ENCODE measurements at places on chromosomes 12 and 14.

DNA sequence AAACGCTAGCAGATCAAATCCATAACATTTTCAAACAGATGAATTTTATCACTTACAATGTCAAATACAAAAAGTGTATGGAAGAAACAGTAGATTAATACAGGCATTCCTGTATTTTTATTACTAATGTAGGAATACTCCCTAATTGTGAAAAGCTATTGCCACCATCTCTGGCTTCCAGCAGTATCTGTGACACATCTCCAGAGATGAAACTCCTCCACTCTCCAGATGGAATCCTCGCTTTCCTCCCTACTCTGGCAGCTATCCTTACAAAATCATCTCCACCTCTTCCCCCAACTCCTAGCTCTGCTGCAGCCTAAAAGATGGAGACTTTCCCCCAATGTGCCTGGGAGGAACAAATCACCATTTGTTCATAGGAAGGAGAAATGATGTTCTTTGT lies 211.4 kb downstream of the SSPN start:
- no peak for DNase-seq

DNA sequence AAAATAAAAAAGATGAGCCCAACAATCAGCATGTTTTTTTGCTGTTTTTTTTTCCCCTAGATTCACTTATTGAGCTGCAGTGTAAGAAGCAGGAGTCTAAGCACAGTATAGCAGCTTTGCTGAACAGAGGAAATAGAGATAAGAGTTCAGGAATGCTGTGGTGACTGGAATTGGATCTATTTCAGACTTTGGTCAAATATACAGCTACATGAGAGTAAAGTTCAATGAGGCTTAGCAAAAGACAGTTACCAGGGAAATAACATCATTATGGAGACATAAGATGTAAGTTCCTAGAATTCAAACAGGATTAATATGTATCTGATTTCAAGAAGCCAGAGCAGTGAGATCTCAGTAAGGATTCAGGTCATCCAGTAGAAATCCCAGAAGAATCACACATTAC lies 613.0 kb downstream of the RPS29 start:
- no peak for DNase-seq

- no peak for DNase-seq
Observed at GRCh38 chr12:44000309-44000952, 164.6 kb downstream of the TMEM117 start.

DNA sequence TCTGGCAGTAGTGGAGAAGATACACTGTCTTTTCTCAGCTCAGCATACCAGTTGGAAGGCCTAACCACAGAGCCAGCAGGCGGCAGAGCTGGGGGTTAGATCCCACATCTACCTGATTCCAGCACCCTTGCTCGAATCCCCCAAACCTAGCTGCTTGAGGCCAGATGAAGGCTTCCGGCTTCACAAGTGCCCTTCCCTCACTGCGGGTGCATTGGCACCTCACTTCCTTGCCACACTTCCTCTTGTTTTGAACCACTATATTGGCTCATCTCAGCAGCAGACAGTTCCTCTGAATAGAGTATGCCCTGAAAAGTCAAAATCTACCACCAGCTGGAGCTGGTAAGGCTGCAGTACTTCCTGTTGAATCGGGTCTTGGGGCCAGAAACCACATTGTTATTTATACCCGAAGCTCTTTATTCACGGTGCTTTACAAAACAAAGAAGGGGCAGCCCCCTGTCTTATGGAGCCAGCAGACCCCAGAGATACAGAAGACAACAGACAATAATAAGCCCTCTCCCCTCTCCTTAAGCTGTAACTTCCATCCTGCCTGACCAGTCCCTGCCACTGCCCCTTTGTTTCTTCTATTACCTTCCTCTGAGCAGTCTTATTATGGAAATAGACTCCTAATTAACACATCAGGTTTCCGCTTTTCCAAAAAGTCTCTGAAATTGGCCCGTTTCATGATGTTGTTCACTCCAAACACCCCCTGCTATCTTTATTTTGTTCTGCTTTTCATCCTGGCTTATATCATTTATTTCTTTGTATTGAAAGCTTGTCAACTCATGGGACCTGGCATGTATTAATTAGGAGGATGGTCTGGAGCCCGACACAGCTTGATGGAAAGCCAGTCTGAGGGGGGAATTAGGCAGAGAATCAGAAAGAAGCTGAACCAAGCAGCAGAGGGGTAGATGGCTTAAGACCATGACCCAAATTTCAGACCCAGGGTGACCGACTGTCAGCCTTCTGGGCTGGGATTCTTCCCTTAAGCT lies 233.5 kb downstream of the EFCAB11 start:
- DNase-seq = peak; percentile 91

DNA sequence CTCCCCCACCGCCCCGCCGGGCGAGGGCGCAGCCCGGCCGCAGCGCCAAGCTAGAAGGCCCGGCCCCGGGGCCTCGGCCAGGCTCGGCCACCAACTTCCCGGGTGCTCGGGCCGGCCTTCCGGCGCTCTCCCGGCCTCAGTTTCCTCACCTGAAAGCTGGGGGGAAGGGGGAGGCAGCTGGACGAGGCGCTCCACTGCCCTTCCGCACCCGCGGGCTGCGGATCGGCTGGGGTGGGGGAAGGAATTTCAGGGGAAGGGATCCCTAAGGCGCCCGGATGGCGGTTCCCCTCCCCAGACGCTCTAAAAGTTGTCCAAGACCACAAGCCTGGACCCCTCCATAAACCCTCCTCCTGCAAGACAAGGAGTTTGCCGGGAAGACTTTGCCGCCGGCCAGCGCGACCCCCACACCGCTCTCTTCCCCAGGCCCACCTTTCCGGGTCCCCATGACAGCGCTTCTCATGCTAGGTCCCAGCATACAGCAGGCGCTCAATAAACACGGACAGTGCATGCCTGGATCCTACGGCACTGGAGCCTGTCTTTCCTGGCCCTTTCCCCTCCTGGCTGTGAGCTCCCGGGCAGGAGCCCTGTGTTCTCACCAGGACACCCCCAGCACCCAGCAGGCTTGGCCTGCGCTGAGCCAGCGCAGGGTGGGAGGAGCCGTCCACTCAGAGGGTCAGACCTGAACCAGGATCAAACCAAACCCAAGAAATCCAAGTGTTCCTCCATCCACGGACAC lies 18.1 kb downstream of the BEGAIN start:
- DNase-seq = no peak

- no peak for DNase-seq
Observed at GRCh38 chr14:30768791-30769190, 105.6 kb upstream of the COCH start.

DNA sequence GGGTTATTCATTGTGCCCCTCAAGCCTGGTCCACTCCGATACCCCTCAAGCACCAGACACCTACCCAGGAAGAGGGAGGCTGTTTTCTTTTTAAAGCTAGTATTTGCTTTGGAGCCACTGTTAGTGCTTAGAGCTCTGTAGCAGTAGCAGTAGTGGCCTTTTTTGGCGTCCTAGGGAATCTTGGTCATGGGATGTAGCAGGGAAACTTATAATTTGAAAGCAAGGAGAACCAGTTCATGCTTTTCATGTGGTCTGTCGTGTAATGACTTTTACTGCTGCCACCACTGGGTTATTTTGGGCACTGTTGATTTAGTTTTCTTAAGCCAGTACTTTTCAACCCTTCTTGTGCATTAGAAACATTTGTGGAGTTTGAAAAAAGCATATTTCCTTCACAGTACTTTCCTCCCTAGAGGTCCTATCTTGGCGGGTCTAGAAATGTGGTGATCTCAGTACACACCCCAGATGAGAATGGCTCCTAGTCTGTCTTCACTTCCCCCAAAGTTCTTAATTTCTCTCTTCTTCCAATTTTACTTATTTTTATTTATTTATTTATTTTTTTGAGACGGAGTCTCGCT lies 49.7 kb downstream of the MARK3 start:
- no peak for DNase-seq

DNA sequence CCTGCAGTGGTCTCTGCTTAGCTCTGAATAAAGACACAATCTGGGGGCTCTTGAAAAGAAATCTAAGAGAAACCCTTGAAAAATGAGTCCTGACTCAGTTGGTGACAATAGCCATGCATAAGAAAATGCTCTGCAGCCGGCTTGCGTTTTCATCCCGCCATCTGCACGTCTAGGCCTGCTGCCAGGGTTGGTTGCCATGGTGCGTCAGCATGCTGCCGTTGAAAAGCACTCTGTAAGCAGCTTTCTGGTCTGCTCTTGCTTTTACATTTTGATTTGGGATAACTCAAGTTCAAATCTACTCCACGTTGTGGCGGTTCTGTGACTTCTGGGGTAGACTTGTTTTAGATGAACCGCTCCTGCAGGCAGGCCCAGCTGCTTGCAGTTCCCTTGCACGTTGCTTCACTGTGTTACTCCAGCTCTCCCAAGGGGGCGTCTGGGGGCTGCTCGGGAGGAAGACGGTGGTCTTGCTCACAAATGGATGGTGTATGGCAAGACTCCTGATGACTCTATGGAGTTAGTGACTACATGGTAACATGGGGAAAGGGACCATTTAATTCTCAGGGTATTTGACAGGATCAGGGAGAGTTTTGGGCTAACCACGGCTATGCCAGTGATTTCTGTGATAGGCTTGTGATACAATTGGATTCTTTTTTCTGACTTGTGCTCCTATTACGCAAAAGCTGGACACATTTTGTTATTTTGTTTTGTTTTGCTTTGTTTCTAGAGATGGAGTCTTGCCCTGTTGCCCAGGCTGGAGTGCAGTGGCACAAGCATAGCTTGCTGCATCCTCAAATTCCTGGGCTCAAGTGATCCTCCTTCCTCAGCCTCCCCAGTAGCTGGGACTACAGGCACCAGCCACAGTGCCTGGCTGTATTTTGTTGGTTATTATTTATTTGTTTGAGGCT lies 15.8 kb downstream of the WNT5B start:
- DNase-seq = no peak

DNA sequence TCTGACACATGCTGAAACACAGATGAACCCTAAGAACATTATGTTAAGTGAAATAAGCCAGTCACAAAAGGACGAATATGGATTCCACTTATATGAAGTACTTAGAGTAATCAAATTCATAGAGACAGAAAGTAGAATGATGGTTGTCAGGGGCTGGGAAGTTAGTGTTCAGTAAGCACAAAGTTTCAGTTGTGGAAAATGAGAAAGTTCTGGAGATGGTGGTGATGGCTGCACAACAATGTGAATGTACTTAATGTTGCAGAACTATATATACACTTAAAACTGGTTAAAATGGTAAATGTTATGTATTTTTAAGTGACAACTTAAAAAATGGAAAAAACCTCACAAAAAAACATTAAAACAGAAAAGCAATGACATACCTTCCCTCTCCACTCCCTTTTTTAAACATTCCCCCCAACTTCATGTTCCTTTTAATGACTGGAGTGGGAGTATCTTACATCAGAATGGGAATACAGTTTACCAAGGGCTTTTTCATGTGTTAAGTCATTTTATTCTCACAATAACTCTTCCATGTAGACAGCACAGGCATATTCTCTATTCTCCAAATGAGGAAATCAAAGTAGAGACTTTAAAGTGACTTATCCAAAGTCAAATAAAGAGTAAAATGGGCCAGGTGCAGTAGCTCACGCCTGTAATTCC lies 24.0 kb downstream of the BTBD7 start:
- DNase-seq = no peak

- DNase-seq = peak; percentile 27
Observed at GRCh38 chr12:94649349-94650142, 811 bp downstream of the TMCC3 start.

DNA sequence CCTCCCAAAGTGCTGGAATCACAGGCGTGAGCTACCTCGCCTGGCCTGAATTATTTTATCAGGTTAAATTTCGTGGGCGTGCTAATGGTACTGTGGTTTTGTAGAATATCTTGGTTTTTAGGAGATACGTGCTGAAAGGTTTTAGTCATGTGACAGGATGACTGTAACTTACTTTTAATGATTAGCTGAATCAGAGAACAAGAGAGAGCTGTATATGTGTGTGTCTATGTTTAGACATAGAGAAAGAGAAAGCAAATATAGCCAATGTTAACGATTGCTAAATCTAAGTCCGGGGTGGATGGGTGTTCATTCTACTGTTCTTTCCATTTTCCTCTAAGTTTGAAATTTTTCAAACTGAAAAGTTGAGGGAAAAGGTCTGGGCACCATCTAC lies 9.2 kb upstream of the PNMA1 start:
- DNase-seq = no peak

DNA sequence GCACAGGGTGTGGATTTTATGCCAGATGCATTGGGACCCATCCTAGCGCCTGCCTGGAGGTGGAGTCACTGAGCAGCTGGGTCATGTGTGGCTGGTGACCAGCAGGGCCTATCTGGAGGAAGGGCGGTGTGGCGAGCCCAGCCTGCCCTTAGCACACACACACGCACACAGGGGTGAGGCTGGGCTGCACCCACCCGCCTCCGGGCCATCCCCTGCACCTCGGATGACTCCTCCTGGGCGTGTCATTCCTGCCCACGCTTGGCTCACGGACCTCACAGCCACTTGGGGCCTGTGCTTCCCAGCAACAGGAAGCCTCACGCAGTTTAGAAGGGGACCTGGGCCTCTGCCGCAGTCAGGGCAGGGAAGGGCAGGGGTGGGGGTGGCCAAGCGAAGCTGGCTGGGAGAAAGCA lies 36.2 kb upstream of the FZD10 start:
- DNase-seq = no peak

DNA sequence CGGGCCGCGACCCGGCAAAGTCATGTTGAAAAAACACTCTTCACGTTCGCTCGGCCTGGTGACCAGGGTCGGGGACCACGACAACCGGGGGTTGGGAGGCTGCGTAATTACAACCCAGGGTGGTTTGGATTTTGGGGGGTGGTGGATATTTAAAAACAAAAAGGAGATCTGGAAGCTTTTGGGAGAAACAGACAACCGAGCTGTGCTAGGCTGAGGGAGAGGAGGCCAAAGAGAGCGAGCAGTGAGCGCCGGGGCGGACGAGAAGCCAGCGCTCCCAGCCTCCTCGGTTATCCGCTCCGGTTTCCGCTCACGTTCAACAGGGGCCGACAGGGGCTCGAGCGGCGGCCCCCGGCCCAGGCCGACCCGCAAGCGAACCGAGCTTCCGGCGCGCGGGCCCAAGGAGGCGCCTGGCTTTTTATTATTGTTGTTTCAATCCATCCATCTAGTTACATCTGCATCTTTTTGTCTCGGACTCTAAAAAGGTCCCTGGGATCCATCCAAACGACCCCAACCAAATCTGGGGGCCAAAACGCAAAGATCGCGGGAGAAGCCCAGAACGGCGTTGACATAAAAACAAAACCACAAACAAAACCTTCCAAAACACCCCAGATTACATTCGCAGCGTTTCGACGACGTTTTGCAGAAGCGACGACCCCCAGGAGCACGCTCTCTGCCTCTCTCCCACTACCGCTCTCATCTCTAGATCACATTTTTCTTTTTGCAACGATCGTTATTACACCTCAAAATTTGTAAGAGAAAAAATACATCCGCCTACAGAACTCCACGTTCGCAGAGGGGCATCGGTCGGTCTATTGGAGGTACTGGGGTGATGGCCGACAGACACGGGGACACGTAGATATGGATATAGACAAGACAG lies 771 bp downstream of the OTX2 start:
- DNase-seq = no peak

DNA sequence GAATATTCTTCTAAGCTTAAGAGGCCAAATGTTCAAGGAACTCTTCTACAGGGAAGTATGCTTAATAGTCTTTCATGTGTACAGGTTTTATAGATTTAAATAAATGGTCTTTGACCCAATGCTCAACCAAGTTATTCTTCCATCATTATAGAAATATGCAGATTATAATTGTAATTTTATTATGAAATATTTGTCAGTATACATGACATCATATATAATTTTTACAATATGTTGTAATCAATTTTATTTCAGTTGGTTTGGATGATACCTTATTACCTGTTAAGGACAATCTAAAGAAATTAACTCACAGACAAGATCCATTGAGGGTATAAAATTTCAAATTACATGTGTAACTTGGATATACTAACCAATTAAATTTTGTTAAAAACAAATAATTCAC lies 1278.3 kb downstream of the SLC16A7 start:
- no peak for DNase-seq
